Spleen (tissue), 13 donors: ENCODE measurements at places on chromosomes 2 and 18.

- DNase-seq = no peak
Observed at GRCh38 chr2:79788952-79789651, 276.3 kb downstream of the CTNNA2 start.

GRCh38 chr2:2114707-2115245 is 216.3 kb downstream of the MYT1L start:
- no peak for DNase-seq

- DNase-seq = no peak
Observed at GRCh38 chr18:30451981-30452380, 590.6 kb downstream of the DSC3 start.

DNA sequence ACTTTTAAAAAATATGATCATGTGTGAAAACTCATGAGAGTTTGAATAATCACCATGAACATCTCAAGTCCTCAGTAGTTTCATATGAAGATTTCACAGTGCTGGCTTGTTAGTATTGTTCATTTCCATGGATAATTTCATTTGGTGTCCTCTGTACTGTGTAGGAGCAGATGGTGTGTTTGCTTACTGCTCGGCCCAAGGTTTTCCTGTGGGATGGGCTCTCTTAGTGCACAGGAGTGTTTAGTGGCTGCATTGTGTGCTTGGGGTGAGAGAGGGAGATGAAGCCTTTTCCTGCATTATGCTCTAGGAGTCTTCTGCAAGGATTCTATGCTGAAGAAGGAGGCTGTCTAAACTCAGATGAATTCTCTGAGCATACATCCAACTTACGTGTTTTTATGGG is 270.6 kb downstream of the SOCS6 start:
- no peak for DNase-seq

- peak; percentile 81 for DNase-seq
Observed at GRCh38 chr2:24972315-24972961, 683 bp upstream of the DNAJC27 start.

- DNase-seq = no peak
Observed at GRCh38 chr2:209534228-209534627, 110.4 kb downstream of the MAP2 start.

DNA sequence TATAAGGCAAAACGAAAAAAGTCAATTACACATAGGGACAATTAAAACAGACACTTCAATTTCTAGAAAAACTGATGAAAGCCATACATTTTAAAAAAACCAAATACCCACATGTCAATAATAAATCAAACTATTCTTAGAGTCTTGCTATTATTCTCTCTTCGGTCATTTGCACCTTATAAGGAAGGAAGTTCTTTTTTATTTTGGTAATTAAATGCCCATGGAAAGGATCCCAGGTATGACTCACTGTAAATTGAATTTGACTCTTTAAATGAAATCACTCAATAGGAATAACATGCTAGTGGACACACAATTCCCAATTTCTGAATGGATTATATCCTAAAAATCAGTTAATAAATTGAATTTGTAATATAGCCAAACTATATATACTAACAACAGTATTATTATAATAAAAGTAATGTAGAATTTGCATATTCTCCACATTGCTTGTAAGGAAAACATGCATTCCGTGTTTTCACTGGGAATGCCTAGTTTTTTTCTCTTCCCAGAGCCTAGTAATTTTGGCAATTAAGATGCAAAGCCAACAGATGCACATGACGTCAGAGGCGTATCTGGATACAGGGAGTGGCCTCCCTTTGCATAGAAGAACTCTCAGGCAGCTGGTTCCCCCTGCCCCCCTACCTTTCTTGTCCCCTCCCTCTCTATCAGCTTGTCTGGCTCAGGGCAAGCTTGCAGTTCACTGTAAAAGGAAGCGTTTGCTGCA is 153.5 kb upstream of the PGAP1 start:
- DNase-seq = no peak

DNA sequence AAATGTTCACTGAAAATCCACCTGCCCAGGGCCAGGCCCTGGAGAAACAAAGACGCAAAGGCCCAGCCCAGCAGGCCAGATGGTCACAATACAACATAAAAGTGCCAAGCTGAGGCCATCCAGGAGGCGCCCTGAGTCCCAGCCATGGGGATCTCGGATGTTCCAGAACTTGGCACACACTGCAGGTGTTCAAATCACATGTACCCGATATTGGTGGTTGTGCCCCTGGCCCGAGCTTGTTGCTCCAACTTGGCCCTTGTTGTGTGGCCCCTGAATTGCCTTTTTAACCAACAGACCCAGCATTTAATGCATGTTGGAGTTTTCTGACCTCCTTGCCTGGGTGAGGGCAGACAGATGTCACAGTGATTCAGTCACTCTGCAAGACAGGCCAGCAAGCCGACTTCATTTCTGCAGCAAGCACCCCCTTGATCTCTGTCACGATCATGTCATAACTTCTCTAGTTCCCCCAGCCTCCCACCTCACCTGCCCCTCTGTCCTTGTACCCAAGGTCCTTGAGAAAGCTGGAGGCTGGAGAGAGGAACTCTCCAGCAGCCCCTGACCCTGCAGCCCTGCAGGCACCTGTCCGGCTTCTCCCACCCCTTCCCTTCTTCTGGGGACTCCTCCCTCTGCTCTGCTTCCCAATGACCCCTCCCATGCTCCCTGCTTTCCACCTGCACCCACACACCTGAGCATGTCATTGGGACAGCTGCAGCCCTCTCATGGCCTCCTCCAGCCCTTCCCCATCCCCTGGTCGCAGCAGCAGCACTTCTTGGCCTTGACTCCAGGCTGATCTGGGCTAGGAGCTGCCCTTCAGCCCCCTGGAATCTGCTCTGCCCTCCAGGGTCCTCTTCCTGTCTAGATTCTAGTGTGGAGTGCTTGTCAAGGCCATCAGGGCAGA is 9.1 kb downstream of the NGEF start:
- DNase-seq = peak; percentile 55

- no peak for DNase-seq
Observed at GRCh38 chr18:7201096-7201495, 29.8 kb upstream of the LRRC30 start.

DNA sequence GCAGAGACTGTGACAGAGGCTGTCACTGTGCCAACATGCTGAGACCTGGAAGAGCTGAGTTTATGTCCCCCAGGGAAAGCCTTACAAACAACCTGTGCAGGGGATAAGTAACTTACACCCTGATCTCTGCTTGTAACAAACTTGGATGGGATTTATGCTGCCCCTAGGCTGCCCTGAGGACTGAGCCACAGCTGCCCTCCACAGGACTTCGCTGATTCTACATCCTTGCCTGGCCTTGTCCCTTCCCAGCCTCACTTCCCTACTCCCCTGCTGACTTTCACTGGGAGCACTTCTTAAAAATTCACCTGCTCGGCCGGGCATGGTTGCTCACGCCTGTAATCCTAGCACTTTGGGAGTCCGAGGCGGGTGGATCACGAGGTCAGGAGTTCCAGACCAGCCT is 45.9 kb upstream of the ASAP2 start:
- DNase-seq = peak; percentile 37

- no peak for DNase-seq
Observed at GRCh38 chr2:237154082-237154638, 68.5 kb downstream of the COPS8 start.

DNA sequence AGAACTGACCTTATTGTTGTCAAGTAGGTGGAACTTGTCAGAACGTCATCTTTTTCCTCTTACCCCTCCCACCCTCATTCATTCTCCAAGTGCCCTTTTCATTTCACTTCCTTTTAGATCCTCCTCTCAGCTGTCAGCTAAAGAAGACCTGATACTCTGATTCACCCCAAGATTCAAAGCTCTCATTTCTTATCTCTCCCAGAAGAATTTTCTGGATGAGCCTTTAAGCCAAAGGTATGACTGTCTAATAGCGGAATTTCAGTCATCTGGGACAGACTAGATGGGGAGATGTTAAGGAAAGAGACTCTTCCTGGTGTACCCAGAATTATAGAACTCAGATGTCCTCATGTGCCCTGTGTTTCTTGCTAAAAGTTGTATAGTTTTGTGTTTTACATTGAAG is 53.9 kb downstream of the TCF7L1 start:
- DNase-seq = no peak

- DNase-seq = no peak
Observed at GRCh38 chr18:55376387-55376786, 211.6 kb downstream of the TCF4 start.

- DNase-seq = no peak
Observed at GRCh38 chr18:45771587-45772480, 47.9 kb downstream of the SLC14A1 start.

DNA sequence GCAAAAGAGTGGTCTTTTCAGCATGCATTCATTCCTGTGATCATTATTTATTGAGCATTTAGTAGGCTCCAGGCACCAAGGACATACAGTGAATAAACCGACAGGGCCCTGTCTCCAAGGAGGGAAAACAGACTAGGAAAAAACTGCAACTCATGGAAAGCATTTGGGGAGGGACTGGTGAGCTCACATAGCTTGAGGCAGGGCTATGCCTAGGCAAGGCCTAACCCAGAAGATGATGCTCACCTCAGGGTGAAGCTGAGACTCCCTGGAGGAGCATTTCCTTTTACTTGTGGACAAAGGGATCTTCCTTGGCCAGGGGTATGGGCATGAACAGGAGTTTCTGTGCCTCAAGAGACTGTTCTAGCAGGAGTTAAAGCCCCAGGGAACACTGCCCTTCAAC is 3.9 kb downstream of the CXCR1 start:
- DNase-seq = no peak

DNA sequence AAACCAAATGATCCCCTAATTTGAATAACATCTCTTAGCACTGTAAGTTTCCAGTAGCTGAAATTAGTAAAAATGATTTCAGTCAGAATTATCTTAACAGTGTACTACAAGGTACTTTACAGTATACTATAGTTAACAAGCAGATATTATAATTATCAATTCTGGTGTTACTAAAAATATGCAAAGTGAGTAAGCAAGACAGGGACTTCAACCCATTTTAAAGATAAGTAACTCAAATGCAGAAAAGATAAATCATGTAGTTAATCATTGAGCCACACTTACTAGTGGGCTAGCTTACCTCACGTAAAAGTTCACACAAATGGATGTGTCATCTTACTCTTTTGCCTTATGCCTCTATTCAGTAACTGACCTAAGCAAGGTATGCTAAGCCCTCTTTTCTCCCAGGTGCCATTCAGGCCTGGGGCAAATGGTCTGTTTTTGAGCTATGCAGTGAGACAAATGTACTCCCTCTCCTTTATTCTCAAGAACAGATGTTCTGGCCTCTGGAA is 101.0 kb downstream of the NBAS start:
- DNase-seq = no peak

GRCh38 chr2:197498235-197498936 is 1.3 kb downstream of the HSPD1 start:
- no peak for DNase-seq

DNA sequence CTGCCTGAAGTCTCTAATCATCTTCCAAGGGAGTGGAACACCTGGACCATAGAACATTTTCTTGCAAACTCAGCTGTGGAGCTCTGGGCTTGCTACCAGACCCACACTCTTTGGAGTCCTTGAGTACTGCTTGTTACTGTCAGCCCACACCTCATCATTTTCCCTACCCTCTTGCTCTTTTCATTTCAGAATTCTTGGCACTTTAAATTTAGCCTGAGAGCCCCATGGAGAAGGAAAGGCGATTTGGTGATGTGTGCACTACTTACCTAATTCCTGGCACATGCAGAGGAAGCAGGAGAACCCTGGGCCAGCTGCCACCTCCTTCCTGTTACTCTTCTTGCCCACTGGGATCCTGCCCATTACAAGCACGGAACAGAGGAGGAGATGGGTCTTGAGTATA is 31.7 kb downstream of the TMEM178A start:
- no peak for DNase-seq

DNA sequence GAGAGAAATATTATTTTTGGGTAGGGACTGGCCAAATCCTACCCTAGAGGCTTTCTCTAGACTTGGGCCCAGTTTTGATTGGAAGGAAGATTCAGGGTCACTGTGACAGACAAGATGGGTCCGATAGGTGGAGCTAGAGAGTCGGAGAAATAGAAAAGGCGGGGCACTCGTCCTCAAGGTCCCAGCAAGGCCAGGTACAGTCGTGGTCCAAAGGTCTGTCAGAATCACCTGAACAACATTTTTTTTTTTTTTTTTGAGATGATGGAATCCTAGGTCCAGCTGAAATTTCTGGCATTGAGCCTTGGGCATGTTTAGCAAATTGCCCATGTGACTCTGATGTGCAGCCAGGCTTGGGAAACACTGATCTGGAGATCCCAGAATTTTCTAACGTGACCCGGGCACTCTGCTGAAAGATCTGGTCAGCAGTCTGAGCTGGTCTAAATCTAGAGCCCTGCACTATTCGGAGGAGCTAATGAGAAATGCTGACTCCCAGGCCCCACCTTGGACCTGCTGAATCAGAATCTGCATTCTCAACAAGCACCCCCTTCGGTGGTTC is 23.0 kb upstream of the NTSR2 start:
- DNase-seq = peak; percentile 34

DNA sequence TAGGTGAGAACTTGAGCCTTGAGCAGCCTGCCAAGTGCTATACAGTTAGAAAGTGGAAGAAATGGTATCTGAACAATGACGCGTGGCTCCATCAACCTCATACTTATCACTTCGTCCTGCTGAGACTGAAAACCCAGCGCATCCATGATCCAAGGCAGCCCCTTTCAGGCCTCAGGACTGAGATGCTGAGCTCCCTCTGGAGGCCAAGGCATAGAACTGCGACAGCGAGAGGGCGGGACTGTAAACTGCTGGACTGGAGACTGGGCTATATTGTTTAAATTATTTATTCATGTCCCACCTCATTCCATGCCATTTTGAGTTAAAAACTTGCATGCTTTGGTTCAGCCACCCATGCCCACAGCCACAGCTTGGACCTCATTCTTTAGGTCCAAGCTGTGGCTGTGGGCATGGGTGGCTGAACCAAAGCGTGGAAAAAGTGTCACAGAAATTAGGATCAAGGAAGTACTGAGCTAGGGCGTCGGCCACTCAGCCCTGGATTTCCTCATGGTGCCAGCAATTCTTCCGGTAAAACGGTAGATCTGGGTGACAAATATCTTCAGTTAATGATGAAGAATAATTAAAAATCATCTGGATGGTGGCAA is 195.5 kb downstream of the L3MBTL4 start:
- no peak for DNase-seq

GRCh38 chr2:43941359-43941758 is 54.4 kb downstream of the LRPPRC start:
- no peak for DNase-seq

GRCh38 chr18:41266616-41267015 is 688.4 kb upstream of the PIK3C3 start:
- DNase-seq = no peak

DNA sequence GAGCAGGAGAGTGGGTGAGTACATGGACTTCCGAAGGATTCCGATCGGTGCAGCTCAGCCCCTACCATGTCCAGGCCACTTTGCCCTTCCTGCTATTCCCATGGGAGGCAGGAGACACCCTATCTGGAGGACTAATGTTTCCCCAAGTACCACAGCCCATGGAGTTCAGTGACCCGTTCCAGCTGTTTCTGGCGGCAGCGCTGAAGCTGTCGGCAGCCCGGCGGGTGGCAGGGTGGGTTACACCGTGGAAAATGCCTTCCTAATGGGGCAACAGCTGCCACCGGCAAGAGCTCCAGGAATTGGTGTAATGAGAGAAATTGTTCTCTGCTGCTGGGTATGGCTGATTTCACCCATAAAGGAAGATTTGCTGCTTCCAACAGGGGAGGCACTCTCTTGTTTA is 98.3 kb downstream of the MYCN start:
- DNase-seq = no peak

GRCh38 chr2:69576880-69577279 is 66.7 kb downstream of the AAK1 start:
- no peak for DNase-seq
